ENCODE measurements at places on chromosomes 12 and 14.

- DNase-seq = no peak
Measured at GRCh38 chr12:104197264-104197663, 18.3 kb upstream of the TXNRD1 start.

DNA sequence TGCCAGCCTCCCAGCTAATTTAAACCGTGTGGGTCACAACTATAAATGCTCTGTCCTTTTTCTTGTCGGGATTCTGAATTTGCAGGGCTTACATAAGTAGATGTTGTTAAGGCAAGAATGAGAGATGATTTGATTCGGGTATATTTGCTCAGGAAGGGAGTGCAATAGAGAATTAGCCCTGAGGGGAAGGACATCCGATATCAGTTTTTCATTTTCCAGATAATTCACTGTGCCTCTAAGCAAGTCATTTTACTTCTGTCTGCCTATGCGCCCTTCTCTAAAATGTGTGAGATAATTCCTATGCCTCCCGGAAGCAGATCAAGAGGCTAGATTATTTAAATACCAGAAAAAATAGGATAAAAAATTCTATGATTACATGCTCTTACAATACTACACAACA, 300.5 kb downstream of the RMST start:
- no peak for DNase-seq

- DNase-seq = no peak
Measured at GRCh38 chr12:122159882-122160281, 14.1 kb downstream of the IL31 start.

- no peak for DNase-seq
Measured at GRCh38 chr12:110935588-110935987, 15.2 kb upstream of the MYL2 start.

GRCh38 chr12:78559416-78559815, 305.2 kb upstream of the SYT1 start:
- DNase-seq = no peak

GRCh38 chr12:77070800-77071449, 5.6 kb upstream of the E2F7 start:
- no peak for DNase-seq

GRCh38 chr12:117098024-117098360, 1.2 kb downstream of the TESC start:
- no peak for DNase-seq

DNA sequence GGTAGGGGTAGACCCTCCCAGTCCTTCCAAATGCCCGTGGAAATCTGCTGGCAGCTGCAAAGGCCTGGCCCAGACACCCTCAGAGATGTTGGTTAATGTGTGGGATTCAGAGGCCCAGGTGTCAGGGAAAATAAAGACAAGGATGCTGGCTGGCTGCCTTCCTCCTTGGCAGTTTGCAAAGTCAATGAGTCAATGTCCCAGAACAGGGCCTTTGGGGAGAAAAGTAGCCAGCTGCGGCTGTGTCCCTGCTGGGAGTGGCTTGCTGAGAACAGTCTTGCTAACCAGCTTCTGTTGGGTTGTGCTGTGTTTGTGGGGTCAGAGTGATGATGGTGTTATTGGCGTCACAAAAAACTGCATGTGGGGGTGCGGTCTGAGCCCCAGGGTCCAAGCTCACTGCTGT, 29.2 kb downstream of the GLRX5 start:
- no peak for DNase-seq

DNA sequence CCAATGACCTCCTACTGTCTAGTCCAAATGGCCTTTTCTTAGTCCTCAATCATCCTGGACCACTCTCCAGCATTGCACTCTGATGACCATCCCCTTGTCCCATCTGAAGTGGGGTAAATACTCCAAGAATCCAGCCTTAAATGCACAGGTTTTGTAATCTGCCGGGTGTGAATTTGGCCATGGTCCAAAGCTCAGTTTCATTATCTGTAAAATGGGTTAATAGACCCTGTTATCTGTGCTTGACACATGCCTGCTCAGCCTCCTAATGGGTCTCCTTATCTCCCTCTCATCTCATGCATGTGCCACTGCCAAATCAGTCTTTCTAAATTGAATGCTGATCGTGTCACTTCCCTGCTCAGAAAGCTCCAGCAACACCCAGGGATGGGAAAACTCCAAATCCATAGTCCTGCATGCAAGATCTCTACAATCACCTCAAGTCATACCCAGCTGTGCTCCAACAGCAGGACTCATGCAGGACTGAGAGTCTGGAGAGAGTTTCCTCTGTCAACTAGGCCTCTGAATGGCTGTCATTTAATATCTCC, 22.3 kb downstream of the LGR5 start:
- no peak for DNase-seq

GRCh38 chr12:120012067-120012621, 23.1 kb downstream of the BICDL1 start:
- peak; percentile 94 for DNase-seq

GRCh38 chr12:48281811-48282210, 68.9 kb downstream of the ZNF641 start:
- no peak for DNase-seq

- no peak for DNase-seq
Measured at GRCh38 chr14:85310491-85311272, 219.3 kb upstream of the FLRT2 start.

DNA sequence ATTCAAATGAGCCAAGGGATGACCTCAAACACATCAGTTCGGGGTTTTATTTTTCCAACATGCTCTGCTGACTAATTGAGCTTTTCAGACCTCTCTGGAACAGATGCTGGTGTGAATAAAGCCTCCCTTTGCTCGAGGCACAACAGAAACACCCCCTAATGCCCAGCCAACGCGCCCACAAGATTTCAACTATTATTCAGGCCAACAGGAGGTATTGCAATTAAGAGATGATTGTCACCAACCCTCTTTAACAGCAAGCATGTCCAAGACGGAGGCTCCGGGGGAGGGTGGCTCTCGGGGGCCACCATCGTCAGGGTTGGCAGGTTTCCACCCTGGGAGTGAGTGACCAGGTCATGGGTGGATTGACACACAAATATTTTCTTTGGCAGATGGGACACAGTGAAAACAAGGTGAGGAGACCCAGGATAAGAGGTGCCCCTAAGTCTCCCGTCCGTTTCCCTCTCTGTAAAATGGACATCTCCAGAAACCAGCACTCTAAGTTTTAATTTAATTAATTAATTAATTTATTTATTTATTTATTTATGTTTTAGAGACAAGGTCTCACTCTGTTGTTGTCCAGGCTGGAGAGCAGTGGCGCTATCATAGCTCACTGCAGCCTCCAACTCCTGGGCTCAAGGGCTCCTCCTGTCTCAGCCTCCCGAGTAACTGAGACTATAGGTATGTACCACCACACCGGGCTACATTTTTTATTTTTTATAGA, 56.1 kb downstream of the MAP1LC3B2 start:
- DNase-seq = peak; percentile 75
